ENCODE measurements at places on chromosomes 2 and 18.
A peak's percentile ranks its signal among the peaks of the same experiment; 100 is the strongest.

DNA sequence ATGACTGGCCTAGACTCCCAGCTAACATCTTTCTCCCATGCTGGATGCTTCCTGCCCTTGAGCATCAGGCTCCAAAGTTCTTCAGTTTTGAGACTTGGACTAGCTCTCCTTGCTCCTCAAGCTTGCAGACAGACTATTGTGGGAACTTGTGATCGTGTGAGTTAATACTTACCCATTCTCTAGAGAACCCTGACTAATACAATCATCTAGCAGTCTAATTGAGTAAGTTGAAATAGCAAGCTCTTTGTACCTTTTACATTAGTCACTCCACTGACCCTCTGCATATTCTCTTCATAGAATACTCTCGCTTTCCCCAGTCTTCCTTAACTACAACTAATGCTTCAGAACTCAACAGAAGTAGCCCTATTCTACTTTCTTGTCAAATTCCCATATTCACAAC lies 434.6 kb upstream of the NXPH2 start:
- DNase-seq: no peak

- DNase-seq: no peak
These were observed 90.2 kb downstream of the NPAS2 start for GRCh38 chr2:100910111-100910510.

- no peak for DNase-seq
These were observed 296.7 kb upstream of the KCNH7 start for GRCh38 chr2:163135256-163135655.

- DNase-seq: no peak
These were observed 45.2 kb downstream of the BOLA3 start for GRCh38 chr2:74102516-74102915.

GRCh38 chr2:98126061-98126460 lies 39.1 kb downstream of the VWA3B start:
- no peak for DNase-seq

DNA sequence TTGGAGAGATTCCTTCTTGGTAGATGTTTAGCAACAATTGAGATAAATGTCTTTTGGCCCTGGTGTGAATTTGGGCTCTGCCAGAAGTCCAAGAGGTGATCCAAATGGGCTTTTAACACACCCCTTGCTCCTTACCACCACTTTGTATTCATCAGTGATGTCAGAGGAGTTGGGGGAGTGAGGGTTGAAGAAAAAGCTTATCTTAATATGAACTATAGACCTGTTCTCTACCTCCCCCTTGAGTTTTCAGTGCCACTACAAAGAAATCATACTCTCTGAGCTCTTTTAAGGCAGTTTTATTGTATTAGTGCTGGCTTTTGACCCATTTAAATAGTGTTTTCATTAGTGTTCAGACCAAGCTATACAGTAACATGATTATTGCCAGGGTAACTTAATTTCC lies 229.1 kb downstream of the PHLPP1 start:
- no peak for DNase-seq

GRCh38 chr2:80302314-80303005 lies 2.1 kb downstream of the LRRTM1 start:
- no peak for DNase-seq

- DNase-seq: no peak
These were observed 47.3 kb upstream of the ATP6V1B1 start for GRCh38 chr2:70888366-70888922.

- DNase-seq: no peak
These were observed 461.4 kb downstream of the RNF144A start for GRCh38 chr2:7378591-7378990.

- peak; percentile 71 for DNase-seq
These were observed 20.8 kb downstream of the DBI start for GRCh38 chr2:119387381-119388129.

GRCh38 chr18:49654347-49654746 lies 92.5 kb downstream of the LIPG start:
- DNase-seq: no peak

DNA sequence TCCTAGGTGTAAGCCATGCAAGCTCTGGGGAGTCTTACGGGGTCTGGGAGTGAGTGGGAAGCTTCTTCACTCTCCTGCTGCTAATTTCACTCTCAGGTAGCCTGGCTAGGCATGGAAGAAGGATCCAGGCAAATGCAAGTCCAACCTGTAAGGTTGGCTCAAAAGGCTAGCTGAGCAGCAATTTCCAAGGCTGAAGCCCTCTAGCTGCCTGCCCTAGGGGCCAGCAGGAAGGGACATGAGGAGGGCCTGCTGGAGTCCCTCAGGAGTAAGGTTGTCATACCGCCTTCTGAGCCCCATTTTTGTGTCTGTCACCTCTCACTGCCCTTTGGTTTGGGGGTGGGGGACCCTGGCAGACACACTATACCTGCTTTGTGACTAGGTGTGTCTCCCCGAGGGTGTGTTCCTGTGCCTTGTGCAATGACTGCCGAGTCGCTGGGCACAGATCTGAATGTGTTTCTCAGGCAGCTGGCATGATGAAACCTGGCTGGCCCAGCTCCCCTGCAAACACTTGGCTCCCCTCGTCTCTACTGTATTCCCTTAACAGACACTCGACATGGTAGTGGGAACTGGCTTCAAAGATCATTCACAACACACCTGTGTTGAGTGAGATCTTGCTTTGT lies 123.9 kb upstream of the FAM136A start:
- no peak for DNase-seq

DNA sequence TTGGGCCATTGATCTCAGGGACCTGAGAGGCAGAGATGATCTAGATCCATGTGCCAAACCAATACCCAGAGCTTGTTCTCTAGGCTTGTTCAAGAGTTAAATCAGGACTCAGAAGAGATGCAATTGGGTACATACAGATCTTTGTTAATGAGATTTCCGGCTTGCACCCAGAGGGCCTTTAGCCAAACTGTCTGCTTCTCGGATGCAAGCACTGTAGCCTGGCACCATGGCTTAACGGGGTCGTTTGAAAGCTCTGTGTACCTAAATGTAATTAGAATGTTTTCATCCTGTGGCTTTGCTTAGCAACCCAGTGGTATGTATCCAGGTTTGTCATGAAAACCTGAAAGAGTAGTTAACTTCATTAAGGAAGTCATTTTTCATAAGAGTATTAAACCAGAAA lies 94.2 kb downstream of the TPGS2 start:
- no peak for DNase-seq

DNA sequence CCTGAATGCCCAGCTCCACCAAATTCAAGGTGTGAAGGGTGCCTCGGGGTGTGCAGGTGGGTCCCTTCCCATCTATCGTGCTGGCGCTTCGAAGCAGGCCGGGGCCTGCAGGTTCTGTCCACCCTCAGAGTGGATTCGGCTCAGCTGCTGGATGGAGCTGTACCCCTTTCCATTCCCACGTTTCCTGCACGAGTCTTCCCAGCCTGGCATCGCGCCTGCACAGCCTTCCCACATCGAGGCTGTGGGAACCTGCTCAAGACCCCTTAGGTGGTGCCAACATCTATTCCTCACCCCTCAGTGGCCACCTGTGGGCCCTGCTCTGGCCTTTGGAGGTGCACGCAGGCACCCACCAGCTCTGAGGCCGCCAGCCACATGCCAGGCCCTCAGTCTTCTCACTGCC lies 65.7 kb downstream of the PDCL3 start:
- no peak for DNase-seq

DNA sequence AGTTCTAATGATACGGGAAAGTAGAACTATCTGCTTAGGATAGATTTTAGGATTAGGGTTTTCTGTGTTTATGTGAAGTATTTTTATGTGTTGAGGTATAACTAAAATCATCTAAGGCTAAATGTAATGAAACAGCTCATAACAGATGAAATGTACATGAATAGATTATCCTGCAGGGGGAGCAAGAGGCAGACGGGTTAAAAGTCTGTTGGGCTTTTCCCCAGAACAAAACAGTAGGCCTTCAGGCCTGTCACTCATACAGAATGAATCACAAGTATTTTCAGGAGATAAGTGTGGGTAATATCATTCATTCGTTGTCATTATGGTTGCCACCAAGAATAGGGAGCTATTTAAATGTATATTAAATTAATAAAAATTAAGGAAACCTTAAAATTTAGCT lies 107.9 kb upstream of the IL1R2 start:
- DNase-seq: no peak

- no peak for DNase-seq
These were observed 668.0 kb upstream of the FAM98A start for GRCh38 chr2:34266908-34267697.

- DNase-seq: no peak
These were observed 1.5 kb upstream of the INHBB start for GRCh38 chr2:120344214-120344975.

DNA sequence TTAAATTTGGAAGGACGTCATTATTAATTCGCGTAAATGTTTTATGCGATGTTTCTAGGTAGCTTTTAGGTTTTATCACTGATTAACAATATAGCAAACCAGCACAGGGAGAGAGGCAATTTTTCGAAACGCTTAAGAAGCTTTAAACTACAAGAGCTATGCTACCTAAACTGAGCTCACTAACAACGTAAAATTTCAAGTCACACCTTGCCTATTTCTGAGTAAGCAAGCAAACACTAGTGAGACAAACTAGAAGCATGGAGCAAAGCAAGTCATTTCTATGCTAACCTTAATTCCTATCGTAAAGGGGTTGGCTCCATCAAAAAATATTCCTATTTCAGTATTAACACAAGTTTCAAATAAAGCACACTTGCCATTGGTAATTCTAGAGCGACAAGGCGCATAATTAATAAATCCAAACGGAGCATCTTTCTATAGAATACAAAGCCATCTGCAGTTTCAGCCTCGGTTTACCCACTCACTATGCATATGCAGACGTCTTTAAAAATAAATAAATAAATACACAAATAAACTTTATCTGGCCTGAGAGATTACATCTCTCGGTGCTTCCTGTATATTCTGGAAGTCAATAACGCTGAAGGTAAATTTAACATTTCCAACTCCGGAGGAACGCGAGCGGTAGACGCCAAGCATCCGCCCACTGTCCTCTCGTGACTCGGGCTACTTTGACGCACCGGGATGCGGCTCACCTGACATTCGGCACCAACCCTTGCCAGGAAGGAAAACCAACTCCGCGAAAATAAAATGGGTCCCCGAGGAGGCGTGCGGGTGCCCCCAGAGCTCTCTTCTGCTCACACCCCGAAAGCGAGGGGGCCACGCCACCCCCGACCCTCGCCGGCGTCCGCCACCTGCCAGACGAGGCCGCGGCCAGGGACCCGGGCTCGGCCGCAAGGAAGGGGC lies 947 bp downstream of the ITSN2 start:
- peak; percentile 52 for DNase-seq

DNA sequence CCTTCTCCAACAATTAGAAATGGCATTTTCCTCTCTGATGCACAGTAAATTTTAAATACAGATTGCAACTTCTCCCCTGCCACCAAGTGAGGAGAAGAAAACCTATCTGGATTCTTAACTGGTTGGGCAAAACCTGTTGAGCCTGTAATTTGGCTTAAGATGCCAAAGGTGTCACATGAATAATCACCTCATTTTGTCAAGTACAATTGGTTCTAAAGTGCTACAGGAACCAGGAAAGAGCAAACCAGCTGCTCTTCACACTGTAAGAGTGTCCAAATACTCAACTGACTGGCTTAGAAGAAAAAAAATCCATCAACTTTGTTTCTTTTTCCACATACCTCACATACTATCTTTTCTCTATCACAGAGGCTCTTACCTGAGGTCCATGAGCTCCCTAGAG lies 35.4 kb downstream of the NPC1 start:
- DNase-seq: no peak

GRCh38 chr2:152383702-152384101 lies 48.7 kb downstream of the FMNL2 start:
- DNase-seq: no peak

- DNase-seq: no peak
These were observed 191.8 kb downstream of the KCNH7 start for GRCh38 chr2:162646794-162647193.

GRCh38 chr2:233456111-233456510 lies 101.8 kb downstream of the DGKD start:
- no peak for DNase-seq

DNA sequence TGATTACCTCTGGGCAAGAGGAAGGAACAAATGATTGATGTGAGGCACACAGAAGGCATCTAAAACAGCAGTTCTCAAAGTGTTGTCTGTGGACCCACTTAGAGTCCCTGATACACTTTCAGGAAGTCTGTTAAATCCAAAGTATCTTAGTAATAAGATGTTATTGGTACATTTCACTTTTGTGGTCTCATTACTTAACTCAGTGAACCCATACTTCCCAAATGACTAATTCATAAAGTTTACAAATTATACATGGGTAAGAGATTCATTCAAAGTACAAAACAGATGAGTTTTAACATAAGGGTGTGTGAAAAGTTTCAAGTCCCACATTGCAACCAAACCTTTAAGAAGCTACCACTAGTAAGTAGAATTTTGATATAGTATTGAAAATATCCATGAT lies 440.5 kb downstream of the NUP35 start:
- DNase-seq: no peak

DNA sequence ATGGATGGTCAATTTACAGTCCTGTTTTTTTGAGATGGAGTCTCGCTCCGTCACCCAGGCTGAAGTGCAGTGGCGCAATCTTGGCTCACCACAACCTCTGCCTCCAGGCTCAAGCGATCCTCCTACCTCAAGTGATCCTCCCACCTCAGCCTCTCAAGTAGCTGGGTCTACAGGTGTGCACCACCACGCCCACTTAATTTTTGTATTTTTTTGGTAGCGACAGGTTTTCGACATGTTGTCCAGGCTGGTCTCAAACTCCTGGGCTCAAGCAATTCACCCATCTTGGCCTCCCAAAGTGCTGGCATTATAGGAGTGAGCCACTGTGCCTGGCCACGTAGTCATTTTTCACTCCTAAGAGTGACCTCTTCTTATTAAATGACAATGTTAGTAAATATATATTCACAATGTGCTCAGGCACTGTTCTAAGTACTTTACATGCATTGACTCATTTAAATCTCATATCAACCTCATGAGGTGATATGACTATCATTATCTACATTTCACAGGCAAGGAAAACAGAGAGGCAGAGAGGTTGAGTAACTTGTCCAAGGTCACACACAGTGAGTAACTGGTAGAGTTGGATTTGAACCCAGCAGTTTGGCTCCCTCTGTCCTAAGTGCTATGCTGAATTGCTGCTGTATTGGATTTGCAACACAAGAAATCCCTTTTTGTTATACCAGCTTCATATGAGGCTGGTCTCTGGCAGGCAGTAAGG lies 5.6 kb upstream of the DIS3L2 start:
- DNase-seq: no peak

All from ovary (tissue), 10 donors.